ENCODE measurements at places on chromosomes 5 and 9.

GRCh38 chr5:35331956-35332950 lies 102.0 kb upstream of the PRLR start:
- DNase-seq = no peak

- no peak for DNase-seq
Measured at GRCh38 chr5:142888469-142889085, 118.4 kb downstream of the ARHGAP26 start.

DNA sequence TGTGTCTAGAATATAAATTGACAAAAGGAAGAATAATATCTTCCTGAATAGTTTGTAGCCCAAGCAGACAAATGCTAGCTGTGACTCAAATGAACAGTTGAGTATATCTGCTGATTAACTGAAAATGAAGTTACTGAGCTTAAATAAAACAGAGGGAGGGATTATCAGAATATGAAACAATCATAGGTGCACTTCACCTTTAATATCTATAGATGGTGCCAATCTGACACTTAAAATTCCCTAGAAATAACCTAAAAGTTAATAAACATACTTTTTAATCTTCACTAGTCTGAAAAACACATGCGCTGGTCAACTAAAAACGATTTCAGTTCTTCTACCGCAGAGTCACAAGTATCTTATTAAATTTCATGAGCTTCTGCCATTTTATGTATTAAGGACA lies 280.8 kb upstream of the RASA1 start:
- no peak for DNase-seq

DNA sequence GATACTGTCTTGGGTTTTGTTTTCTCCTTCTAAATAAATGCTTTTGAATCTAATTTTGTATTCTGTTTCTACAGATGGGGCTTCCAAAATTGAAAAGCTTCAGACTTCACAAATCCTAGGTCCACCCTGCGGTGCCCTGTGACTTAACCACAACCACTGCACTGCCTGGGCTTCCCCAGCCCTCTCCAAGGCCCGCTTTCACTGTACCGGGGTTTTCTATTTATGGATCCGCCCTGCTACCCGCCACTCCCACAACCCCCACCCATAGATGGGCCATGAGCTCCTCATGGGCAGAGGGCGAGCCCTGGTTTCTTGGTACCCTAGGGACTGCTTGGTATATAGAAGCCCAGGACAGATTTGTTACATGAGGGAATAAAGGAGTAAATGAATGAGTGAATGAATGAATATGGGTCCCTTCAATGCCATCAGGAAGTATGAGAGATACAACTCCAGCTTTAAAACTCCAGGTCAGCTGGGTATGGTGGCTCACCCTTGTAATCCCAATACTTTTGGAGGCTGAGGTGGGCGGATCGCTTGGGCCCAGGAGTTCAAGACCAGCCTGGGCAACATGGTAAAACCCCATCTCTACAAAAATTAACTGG lies 39.8 kb upstream of the NEK6 start:
- no peak for DNase-seq

DNA sequence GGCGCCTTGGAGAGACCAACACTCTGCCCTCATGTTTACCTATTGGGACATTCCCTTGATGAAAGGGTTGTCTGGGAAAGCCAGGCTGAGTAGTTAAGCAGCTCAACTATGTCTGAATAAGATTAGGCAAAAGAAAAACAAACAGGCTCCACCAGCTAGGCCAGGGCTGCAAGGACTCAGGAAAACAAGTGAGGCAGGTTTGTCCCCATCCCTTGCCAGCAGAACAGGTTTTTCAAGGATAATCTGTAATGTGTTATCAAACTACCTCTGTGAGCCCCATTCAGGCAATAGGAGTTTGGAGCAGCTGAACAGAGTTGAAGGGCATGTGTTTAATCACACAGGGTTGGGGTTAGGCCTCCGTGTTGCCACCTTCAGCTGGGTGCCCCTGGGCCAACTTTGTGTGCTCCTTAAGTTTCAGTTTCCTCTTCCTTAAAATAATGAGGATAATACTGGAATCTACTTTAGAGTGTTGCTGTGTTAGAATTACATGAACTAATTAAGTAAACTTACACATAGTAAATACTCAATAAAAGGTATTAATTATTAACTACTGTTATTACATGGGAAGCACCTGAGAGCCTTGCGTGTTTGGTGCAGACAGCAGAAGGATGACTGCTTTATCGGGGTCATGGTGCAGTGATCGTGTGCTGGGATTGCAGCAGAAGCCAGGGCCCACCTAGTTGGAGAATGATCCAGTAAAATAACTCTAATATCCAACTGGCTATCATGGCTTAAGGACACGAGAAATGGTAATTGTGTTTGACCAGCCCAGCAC lies 72.1 kb upstream of the ATP10B start:
- no peak for DNase-seq

DNA sequence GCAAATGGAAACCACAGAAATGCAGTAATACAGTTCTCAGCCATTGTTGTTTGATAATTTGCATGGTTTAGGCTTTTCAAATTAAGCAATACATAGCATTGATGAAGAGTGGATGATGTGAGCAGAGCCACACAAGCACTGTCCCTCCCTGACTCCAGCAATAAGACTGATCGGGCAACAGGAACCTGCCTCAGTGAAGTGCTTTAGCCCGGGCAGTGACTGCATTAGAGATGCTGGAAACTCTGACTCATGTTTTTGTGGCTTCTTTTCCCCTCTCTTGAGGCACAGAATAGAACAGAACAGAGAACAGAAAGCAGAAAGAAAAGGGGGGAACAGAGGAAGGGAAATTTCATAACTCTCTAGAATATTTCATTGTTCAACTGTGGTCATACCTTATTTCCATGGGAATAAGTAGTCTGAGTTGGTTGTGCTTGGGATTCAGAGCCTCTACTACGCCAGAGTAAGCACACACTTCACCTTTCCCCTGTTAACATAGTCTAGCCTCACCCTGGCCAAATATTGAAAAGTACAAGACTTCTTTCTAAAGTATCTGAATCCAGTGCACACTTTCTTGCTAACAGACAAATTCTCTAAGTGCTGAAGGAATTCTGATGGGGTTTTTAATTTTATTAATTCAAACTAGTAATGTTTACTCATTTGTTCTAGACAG lies 164.8 kb upstream of the VCAN start:
- DNase-seq = peak; percentile 2

GRCh38 chr5:112183103-112183711 lies 235.9 kb downstream of the EPB41L4A start:
- no peak for DNase-seq
